Cerebellar nuclear complex (tissue), 1 donor: ENCODE measurements at places on chromosomes 6 and 20.

GRCh38 chr6:2229039-2229438, 16.4 kb downstream of the GMDS start:
- DNase-seq: no peak

GRCh38 chr20:11783102-11783850, 134.4 kb upstream of the BTBD3 start:
- no peak for DNase-seq

GRCh38 chr6:135434095-135434494, 63.4 kb downstream of the AHI1 start:
- DNase-seq: no peak

GRCh38 chr6:29927841-29928388, 14.4 kb upstream of the HLA-A start:
- no peak for DNase-seq

DNA sequence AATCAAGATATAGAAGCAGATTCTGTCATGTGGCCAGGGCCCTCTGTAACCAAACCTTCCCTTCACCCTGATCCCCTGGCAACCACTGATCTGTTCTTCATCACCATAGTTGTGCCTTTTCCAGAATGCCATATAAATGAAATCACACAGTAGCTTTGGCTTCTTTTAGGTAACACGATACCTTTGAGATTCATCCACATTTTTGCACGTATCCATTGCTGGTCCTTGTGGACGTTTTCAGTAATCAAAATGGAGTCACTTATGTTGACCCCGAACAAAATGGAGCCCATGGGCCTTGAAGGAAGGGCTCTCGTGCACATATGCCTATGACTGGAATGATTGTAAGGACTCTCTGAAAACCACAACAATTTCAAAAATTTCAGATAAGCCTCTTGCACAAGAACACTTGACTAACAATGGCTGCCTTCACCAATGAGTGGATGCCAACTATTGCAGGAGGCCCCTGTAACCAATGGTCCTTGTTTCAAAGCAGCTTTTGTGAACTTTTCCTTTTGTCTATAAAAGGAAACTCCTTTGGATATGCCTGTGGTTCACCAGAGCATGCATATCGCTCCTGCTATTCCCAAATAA, 84.3 kb upstream of the RALY start:
- no peak for DNase-seq

DNA sequence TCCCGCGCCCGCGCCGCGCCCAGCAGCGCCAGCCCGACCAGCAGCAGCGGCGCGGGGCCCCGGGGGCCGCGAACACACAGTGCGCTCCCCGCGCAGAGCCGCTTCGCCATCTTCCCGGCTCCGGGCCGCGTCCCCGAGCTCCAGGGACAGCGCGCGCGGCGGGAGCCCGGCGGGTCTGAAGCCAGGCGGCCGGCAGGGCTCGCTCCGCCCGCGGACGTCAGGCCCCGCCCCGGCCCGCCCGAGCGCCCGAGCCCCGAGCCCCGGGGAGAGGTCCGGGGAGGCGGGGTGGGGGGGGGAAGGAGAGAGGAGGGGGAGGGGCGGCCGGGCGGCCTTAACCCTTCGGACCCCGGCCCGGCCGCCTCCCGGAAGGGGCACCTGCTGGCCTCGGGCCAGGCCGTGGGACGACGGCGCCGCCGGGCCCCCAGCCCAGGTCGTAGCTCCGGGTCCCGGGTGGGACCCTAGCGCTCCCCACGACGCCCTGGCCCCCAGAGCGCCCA, at the start of gene LAMA5:
Gene LAMA5 (minus strand): TSS at position 177 of the 497 bp plus-strand sequence. CDS start 67 bp downstream, at position 110.
- DNase-seq: no peak

DNA sequence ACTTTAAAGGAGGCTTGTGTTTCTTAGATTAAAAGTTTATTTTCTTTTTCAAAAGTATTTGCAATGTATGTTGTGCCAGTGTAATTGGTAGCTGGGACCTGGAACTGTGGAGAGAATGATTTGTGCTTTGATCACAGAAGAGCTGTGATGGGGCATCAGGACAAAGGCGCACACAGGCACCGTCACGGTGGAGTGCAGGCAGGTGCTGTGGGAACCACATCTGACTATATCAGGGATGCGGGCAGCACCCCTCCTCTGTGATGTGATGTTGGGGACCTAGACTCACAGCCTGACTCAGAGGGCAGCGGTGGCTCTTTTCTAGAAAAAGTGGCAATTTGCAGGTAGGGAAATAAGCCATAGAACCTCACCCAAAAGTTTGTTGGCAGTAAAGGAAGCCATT, 34.5 kb downstream of the SYTL3 start:
- no peak for DNase-seq

GRCh38 chr6:159716247-159717096, 10.8 kb upstream of the WTAP start:
- no peak for DNase-seq

- DNase-seq: no peak
Observed at GRCh38 chr6:82441047-82441855, 77.6 kb downstream of the TPBG start.
